Bronchus fibroblast of lung (primary cell): ENCODE measurements at places on chromosomes 5 and 9. TPM values are rescaled to one million over a fixed set of nuclear protein-coding genes. Genes with fewer than 3 reads are reported as not detected.

EXOSC3 gene
- total RNA-seq, result 41.6 and 49.6 TPM in 2 replicates

SLC36A3 gene
- not detected in 2 replicates for total RNA-seq

ANGPTL2 gene
- total RNA-seq, result 4.6 and 4.9 TPM in 2 replicates

TUSC1 gene
- total RNA-seq, result 10.7 and 15.1 TPM in 2 replicates

FAM221B gene
- not detected in 2 replicates for total RNA-seq

SPATA24 gene
- total RNA-seq, result 5.1 and 7.4 TPM in 2 replicates

CDKN2A gene
- 5.7 and 10.0 TPM in 2 replicates for total RNA-seq

ADAMTSL1 gene
- 35.8 and 39.1 TPM in 2 replicates for total RNA-seq
